Stimulated activated CD8-positive, alpha-beta memory T cell treated with anti-CD3 and anti-CD28 coated beads, Interleukin-2, amount 100 ng/mL, for 48 hours (primary cell): ENCODE measurements at places on chromosomes 1 and 21.

DNA sequence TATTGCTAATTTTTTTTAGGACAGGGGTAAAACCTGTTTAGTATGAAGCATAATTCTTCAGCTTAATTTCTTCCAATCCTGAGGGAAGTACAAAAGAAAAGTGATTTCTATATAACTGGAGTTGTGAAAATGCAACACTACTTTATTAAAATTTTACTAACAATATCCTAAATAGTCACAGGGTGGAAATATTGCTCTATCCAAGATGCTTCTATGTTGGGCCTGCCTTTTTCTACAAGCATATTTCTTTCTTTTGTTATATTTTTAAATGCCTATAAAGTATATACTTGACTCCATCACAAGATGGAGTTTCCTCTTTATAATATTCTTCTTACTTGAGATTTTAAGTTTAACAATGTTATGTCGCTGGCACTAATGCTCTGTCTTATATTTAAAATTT lies 37.9 kb downstream of the DTL start:
- DNase-seq, result no peak

DNA sequence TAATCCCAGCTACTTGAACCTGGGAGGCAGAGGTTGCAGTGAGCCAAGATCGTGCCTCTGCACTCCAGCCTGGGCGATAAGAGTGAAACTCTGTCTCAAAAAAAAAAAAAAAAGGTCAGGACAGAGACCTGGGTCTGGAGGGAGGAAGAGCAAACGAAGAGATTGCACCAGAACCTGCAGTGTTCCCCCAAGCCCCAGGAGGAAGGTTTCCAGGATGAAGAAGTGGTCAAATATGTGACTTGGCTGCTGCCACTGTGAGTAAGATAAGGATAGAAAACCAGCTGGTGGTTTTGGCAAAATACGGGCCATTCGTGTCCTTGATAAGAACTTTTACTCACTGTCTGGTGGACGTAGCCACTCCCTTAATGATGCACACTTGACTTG lies 42.2 kb downstream of the CLDN14 start:
- DNase-seq, result no peak

- DNase-seq, result no peak
Measured at GRCh38 chr1:183847641-183848040, 42.7 kb downstream of the RGL1 start.

DNA sequence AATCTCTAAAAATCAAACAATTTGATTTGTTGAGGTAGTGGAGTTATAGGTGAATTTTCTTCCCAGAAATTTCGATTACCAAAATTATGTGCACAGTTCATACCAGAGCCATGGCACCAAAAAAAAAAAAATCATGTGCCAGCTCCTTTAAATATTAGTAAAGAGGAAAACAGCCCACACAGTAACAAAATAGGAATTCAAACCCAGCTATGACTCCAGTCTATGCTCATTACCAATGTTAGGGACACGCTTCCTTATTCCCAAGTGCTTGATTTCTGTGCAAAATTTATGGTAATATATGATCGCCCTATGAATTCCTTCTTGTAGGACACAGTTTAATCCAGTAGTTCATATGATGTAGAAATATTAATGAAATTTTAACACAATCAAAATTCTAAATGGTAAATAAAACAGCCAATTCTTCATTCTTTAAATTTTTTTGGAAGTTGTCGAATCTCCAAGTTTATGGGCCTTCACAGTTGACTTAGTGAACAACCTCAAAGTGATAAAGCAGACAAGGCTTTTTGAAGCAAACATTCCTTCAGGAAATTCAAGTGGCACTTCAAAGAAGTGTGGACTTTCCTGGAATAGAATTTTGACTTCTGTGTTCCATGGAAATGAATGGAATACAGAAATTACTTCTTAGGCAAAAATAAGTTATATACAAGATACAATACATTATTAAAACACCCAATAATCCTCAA lies 1.9 kb downstream of the TOR1AIP2 start:
- DNase-seq, result no peak

DNA sequence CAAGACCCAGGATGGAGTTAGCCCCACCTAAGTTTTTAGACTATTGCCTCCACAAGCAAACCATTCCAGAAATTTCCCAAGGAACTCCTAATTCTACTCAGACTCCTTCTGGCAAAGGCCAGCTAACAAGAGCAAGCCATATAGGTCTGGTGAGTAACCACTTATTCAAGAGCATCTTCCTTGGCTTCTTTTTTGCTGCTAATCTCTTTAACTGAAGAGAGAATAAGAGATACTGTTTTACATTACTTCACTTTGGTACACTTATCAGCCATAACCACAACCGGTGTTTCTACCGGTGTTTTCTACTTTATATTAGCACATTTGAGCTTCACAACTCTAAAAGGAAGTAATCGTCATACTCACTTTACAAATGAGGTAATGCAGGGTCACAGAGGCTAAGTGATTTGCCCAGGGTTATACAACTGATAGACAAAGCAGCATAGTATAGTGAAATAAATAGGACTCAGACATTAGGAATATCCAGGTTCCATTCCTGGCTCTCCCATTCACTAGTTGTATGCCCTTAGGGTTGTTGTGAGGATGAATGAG lies 1.7 kb upstream of the EPS15 start:
- DNase-seq, result no peak

DNA sequence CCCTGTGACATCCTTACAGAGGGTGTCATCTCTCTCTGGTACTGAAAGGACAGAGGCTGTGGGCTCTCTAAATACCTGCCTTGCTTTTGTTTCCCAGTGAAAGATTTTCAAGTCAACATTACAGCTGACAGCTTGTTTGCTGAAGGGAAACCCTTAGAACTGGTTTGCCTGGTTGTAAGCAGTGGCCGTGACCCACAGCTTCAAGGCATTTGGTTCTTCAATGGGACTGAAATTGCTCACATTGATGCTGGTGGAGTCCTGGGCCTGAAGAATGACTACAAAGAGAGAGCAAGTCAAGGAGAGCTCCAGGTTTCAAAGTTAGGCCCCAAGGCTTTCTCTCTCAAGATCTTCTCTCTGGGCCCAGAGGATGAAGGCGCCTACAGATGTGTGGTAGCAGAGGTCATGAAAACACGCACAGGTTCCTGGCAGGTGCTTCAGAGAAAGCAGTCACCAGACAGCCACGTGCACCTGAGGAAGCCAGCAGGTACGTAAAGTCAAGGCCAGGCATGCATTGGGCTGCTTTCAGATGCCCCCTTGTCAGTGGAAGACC lies 11.8 kb downstream of the CD101 start:
- no peak for DNase-seq

- no peak for DNase-seq
Measured at GRCh38 chr1:174074757-174075156, 52.6 kb upstream of the RC3H1 start.

DNA sequence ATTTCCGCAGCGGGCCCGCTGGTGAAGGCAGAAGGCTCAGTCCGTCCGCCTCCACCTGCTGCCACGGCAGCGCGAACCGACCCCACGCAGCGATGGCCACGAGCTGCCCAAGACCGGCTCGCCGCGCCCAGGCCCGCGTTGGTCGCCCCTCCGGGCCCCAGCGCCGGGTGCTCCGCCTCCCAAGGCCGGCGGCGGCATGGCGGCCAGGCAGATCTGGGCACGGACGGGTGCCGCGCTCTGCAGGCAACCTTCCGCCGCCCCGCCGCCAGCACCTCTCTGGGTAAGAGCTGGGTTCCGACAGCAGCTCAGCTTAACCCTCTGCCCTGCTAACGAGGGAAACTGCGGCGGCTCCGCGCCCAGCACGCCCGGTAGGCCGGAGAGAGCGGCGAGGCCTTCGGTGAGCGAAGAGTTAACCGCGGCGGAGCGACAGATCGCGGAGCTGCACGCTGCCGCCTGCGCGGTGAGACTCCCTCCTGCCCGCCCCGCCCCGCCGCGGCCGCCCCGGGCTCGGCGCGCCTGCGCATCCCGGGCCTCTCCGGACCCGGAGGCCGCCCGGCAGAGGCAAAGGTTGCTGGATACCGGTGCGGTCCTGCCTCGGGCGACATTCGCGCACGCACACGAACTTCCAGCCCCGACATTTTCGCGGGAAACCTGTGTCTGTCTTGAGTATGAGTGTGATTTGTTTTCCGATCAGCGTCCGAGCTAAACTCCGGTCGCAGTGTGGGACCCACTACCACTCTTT lies at the start of gene C1orf53:
C1orf53 (plus strand) TSS at position 177 of the 742 bp plus-strand sequence; CDS start at position 197, 20 bp downstream.
- DNase-seq, result peak; percentile 72

DNA sequence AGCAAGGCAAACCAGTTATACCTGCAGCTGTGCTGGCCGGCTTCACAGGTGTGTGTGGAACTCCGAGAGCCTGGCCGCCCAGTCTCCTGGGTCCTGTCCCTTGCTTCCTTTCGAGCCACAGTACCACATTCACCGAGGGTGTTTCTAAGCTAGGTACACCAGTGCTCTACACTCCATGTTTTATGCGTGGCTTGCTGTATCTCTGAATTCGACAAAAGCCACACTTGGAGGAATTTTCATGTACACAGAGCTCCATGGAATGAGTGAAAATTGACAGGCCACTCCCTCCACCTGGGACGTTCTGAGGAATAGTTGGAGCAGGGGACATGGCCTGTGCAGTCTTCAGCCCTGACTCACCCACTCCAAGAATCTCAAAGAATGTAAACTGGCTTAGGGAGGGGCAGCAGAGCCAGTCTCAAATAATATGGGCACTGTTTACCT lies 14.0 kb downstream of the ETS2 start:
- no peak for DNase-seq
